Cardiac muscle cell (in vitro differentiated cells and primary cell): ENCODE measurements at places on chromosomes 3 and 15. TPM values are rescaled to one million over a fixed set of nuclear protein-coding genes. Genes with fewer than 3 reads are reported as not detected.
A peak's percentile ranks its signal among the peaks of the same experiment; 100 is the strongest.

GRCh38 chr3:28986922-28987321, 293.9 kb upstream of the RBMS3 start:
- no peak for DNase-seq

GRCh38 chr3:20916951-20917606, 731.1 kb upstream of the SGO1 start:
- DNase-seq: no peak

DNA sequence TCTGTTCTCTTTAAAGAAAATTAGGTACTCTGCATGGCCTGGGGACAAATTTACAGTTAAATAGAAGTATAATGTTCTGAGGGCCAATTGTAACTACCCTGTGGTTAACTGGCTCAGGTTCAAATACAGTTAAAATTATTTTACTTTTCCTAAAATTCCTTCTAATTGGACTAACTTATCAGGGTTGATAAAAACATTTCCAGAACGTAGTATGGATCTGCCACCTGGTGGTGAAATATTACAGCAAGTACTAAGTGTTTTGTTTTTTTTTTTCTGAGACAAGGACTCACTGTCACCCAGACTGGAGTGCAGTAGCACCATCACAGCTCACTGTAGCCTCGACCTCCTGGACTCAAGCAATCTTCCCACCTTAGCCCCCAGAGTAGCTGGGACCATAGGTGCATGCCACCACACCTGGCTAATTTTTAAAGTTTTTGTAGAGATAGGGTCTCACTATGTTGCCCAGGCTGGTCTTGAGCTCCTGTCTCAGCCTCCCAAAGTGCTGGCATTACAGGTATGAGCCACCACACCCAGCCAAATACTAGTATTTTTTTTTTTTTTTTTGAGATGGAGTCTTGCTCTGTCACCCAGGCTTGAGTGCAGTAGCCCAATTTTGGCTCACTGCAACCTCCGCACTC, 29.2 kb downstream of the NEO1 start:
- peak; percentile 59 for DNase-seq

GRCh38 chr3:168870892-168871291, 775.2 kb upstream of the GOLIM4 start:
- no peak for DNase-seq

DNA sequence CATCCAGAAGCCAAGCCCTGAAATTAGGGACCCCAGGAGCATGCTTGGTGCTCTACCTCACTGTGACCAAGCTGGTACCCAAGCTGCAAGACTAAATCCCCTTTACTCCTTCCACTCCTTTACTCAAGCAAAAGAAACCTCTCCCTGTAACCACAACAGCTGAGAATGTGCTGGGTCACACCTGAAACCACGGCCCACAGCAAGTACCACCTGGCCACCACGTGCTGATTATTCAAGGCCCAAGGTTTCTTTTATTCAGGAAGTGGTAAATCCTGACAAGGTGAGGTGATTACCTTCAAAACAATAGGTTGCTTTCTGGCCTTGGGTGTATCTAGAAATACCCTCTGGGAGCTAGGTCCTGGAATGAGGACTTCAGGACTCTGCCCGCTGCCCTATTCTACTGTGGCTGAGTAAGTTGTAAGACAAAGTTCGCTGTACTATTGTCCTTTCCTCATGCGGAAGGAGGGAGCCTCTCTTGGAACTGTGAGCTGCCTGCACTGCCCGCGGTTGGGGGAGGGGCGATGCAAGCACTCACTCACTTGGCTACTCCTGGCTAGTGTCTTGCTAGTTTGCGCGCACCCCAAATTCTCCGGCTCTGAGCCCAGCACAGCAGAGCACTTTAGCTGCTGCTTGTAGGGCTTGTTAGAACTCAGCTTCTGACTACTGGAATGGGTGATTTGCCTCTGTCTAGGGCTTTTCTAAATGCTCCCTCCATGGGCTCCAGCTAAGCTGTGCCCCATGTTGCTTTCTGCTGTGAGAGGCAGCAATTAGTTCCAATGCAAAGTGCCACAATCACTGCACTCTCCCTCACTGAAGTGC, 487.1 kb upstream of the CNTN3 start:
- DNase-seq: peak; percentile 51

DNA sequence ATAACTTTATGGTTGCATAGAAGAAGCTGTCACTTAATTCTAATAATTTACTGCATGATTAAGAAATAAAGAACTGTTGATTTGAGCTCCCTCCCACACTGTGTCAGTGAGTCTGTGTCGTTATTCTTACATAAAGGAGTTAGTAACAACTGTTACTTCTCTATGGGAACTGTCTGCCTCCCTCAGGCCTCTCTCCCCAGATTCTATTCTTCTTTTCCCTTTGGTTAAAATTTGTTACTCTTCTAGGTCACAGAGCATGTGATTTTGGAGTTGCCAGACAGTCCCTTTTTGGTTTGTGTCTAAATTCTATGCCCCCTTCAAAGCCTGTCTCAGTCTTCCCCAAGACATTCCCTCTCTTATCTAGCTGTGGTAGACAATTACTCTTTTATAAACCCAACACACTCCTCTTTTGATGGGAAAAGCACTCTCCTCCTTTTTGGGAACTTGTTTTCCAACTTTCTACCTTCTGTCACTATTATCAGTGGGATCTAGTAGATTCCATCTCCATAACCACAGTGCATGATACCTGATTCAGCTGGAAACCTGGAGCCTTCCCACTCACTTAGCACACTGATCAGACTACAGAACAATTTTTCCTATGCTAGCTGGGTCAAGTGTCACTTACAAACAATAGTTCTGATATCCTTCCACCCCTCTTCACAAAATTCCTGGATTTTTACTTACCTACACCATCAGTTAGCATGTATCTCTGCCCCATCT, 422.1 kb upstream of the TGFBR2 start:
- no peak for DNase-seq

DNA sequence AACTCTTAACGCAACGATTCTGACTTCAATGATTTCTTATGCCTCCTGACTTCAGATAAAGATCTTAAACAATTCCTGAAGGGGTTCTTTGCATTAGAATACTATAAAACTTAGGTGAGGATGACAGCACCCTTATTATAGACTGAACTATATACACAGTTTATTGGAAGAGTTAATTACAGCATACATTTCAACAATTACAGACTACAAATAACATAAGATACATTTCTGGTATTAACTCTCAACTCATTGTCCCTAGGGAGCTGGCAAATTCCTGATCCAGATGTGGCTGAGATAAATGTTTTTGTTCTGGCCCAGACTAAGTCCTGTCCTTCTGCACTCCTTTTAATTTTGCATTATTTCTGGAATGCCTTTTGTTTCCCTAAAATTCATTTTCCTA, 155.5 kb upstream of the TMC3 start:
- DNase-seq: no peak

GRCh38 chr3:47024932-47025331, 45.5 kb downstream of the NBEAL2 start:
- DNase-seq: no peak

DNA sequence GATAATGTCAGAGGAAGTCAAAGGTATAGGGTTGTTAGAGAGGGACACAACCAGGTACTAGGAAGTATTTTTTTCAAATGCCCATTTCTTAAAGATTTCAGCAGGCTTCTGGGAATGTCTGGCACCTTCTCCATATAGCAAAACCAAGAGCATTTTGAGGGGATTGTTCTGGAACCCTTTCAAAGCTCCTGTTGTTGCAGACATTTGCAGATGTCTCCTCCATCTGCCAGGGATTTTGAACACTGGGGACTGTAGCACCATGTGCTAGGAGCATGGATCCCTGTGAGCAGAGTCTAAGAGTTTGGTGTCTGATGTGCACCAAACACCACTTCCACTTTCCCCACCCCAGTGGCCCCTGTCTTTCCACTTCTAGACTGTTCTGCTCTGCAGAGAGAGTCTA, 206.0 kb upstream of the KBTBD8 start:
- DNase-seq: no peak

DNA sequence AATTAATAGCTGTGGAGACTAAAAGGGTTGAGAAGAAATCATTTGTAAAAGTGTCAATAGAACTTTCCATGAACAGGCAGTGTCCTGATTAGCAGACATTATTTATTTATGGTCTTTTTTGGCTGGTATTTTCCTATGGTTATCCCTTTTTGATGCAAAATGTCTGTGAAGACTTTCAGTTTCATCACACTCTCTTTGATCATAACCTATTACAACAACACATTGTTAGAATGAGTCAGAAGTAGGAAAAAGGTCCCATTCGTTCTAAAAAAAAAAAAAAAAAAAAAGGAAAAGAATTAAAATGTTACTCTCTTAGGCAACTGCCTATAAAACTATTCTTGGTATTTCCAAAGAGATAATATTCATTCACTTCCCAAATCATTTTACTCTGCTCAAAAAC, 62.1 kb downstream of the SLC49A4 start:
- no peak for DNase-seq

DNA sequence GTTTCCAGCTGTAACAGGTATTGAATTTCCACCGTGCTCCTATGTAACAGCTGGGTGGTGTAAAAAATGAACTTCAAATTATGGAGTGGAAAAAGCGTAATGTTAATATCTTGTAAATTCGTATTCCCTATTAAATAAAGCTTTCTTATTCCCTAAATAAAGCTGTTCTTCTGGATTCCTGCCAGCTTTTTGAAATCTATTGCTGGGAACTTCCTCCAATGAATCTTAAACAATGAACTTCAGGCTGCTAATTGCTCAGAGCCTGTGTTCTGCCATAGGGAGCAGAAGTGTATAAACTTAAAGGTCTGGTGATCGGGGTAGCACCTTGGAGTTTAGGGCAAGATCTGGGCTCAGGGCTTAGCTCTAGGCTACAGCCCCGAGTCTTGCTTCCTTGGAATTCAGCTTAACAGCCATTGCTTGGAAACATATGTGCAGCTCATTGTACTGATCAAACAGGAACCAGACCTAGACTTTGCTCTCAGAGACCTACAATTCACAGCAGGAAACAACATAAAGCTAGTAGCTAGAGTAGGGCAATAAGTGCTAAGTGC, 1.4 kb downstream of the ARL14 start:
- no peak for DNase-seq

- DNase-seq: no peak
Observed at GRCh38 chr3:146156095-146156494, 4.9 kb downstream of the PLOD2 start.

DNA sequence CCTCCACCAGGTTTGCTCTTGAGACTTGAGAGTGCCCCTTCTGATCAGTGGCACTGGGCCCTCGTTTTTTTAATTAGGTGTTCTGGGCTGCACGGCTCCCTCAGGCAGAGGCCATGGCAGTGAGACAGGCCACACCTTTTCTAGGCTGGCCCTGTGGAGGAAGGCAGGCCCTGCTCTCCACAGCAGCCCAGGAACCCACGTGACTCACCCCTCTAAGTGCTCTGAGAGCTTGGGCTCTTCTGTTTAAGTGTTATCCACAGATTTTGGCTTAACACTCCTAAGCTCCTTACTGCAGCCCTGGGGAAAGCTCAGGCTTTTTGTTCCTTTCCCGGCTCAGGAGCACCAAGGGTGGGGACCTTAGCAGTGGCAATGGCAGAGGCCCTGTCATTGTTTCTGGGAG, 463.2 kb upstream of the GBE1 start:
- DNase-seq: peak; percentile 14

- no peak for DNase-seq
Observed at GRCh38 chr3:108823227-108823626, 641 bp downstream of the TRAT1 start.

GRCh38 chr3:189776149-189776824, 145.1 kb downstream of the TP63 start:
- DNase-seq: no peak

DNA sequence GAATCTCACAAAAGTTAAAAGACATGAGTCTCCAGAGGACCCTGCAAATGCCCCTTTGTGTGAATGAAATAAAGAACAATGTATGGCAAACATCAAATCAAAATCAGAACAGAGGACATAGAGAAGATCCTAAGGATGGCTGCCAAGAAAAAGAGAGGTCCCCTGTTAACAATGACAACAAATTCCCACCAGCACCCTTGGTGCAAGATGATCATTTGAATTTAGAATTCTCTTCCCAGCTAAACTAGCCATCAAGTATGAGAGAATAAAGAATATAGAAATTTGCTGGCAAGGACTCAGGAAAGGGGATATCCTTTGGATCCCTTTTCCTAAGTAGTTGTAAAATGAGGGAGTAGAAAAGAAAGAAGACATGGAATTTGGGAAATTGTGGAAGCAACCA, 8.2 kb downstream of the GP5 start:
- DNase-seq: no peak

DNA sequence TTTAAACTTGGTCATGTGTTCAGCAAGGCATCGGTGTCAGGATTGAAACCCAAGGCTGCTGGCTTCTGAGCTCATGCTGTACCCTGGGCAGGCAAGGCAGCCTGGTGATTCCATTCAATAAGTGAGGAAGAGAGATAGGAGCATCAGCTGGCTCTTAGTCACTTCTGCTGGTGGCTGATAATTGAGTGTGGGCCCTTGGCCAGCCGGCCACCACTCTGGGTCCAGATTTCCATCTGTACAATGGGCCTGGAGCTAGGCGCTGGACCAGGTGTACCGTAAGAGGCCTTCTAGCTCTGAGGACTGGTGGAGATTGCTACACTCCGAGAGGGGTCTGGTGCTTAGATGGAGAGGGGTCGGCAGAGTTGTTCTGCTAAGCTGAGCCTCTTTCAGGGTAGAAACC, 4.3 kb downstream of the CD276 start:
- peak; percentile 33 for DNase-seq

DNA sequence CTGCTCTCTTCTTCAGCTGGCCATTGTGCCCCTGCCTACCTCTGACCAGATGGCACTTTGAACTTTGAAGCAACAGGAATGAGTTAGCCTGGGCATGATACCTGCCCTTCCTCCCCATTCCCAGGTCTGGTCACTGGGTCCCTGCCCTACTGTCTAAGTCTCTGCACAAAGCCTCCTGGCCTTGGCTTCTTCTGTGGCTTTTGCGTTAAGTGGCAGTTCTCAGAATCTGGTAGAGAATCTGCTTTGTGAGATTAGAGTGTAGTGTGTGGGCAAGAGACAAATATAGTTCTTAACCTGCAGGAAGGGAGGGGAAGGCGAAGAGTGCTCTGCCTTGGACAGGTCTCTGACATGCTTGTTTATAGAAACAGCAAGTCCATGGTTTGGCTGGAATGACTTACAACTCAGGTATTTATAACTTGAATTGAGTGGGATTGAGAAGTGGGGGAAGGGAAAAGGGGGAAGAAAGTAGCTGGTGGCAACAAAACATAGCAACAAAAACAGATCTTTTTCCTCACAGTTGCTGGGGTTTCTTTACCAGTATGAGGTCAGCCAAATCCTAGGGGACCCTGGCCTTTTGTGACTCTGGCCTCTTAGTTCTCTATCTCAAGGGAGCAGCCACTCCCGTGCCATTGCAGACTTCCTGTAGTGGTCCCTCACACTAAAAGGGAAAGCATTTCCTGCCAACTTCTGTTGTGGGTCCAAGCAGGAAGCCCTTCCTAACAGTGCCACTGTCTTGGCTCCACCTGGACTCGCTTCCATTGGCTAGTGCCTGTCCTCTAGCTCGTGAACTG, 16.7 kb downstream of the MAPKBP1 start:
- peak; percentile 63 for DNase-seq

- DNase-seq: no peak
Observed at GRCh38 chr15:49492151-49492550, 69.1 kb downstream of the FGF7 start.

GRCh38 chr3:167656821-167657220, 3.1 kb upstream of the WDR49 start:
- DNase-seq: no peak

The TRAT1 gene
- not detected in 2 replicates for total RNA-seq

The WDR93 gene
- 0.06 and 0.70 TPM in 2 replicates for total RNA-seq

The ACOX2 gene
- total RNA-seq: 18.9 and 27.3 TPM in 2 replicates

The DPPA4 gene
- total RNA-seq: 0.51 and 1.6 TPM in 2 replicates

The ARHGEF3 gene
- 9.4 and 12.8 TPM in 2 replicates for total RNA-seq

The PARP3 gene
- total RNA-seq: 17.3 and 19.2 TPM in 2 replicates

The ALG1L2 gene
- not detected in 2 replicates for total RNA-seq

The PRKCD gene
- total RNA-seq: 0.70 and 1.3 TPM in 2 replicates

The LRRC2 gene
- total RNA-seq: 0.56 and 0.77 TPM in 2 replicates

The CCDC39 gene
- not detected in 2 replicates for total RNA-seq

The CAMK2N2 gene
- total RNA-seq: not detected in 2 replicates

The C3orf85 gene
- not detected in 2 replicates for total RNA-seq

The AGTR1 gene
- not detected in 2 replicates for total RNA-seq

The PLA2G4D gene
- 0.03 TPM in 1 of 2 replicates, not detected in the other for total RNA-seq
